ENCODE measurements at places on chromosomes 7 and 10.

DNA sequence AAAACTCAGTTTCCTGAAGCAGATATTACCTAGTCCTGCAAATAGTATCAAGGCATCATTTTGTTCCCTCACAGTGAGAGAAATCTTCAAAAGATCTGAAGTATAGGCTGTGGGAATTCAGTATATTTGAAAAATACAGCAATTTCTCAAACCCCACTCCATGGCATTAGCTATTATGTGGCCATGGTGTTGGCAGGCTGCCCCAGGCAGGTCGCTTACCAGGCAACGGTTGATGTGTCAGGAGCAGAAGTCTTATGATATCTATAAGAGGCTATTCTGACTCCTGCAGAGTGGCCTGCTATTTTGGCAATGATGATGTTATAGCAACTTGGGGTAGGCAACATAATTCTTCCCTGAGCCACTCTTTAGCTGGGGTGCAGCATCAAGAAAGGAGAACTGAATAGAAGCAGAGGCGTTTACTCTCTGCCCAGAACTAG lies 187.9 kb downstream of the PLXDC2 start:
- no peak for DNase-seq

DNA sequence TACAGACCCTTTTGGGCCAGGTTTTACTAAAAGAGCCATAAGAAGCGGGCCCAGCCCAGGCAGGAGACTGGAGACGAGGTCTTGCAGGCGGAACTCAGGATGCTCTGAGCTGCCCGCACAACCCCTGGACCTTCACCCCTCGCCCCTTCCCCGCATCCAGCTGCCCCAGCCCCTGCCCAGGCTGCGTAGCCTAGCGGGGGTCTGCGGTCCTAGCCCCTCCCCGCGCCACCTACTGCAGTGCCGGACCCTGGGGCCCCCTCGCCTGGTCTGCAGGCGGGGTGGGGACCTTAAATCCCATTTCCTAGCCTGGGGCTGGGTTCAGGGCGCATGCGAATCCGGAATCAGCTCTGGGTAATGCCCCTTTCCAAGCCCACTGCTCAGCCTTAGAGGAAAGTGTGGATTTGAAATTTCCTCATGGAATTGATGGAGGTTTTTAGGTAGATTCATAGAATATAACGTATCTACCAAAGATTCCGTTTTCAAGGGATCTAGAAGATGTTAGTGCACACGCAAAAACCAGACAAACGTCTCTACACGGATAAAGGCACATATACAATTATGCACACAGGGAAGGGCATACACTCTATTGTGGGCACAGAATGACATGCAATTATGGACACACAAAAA lies 546 bp upstream of the HOXA3 start:
- DNase-seq = no peak

DNA sequence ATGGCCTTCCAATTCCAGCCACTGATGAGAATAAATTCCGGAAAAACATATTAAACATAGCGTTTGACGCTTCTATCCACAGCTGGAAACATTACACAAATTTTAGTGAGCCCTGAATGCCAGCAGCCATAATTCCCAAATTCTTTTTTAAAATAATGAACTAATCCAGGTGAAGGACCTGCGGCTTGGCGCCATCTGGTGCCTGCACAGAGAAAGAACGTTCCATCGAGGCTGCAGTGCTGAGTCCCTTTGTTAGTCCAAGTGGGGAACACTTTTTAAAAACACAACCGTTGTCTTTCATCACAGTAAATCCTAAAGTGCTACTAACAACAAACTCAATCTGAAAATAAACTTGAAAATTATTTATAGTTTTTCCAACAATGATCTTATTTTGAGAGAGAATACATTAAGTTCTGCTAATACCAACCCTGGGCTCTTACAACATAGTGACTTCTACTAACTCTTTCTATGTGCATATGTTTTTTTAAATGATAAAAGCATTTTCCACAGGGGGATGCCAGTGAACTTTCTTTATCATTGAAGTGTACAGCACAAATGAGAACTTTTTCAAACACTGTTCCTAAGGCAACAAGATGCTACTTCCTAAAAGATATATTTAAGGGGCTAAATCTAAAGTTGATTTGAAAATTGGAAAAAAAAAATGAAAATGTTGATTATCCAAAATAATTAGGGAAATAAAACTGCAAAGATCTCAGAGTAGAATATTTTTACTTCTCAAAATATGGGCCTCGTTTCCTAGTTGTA lies 166.9 kb upstream of the RNF32 start:
- DNase-seq = peak; percentile 40

GRCh38 chr7:153152801-153153422 lies 393.4 kb downstream of the ACTR3B start:
- no peak for DNase-seq

- no peak for DNase-seq
Observed at GRCh38 chr10:24899571-24899970, 52.8 kb downstream of the PRTFDC1 start.

DNA sequence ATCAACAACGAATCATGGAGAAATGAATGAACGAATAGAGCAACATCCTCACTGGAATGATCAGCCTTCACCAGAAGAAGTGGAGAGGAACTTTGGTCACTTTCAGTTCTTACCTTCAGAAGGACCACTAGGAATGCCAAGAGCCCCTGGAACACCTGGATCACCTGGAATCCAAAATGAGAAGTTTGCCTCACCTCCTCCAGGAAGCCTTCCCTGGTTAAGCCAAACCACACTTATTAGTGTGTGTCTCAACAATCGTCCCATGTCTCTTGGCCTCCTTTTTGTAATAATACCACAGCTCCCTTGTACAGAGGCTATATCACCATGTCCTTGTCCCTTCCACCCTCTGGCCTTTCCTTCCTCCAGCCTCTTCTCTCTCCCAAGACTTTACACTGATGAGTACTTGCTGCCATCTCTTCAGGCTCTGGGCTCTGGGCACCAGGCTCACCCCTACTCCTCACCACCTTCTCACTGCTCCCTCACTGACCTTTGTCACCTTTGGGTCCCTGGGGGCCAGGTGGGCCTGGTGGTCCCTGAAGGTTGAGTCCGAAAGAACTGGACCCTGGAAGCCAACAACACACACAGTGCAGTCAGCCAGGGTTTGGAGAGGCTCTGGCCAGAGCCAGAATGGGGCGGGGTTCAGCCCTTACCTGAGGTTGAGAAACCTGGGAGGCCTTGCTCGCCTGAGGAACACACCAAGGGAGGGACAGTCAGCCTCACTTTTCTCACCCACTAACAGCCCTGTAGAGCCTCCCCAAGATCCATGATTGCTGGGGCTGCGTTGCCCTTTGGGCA lies 46.5 kb downstream of the COL17A1 start:
- DNase-seq = no peak

DNA sequence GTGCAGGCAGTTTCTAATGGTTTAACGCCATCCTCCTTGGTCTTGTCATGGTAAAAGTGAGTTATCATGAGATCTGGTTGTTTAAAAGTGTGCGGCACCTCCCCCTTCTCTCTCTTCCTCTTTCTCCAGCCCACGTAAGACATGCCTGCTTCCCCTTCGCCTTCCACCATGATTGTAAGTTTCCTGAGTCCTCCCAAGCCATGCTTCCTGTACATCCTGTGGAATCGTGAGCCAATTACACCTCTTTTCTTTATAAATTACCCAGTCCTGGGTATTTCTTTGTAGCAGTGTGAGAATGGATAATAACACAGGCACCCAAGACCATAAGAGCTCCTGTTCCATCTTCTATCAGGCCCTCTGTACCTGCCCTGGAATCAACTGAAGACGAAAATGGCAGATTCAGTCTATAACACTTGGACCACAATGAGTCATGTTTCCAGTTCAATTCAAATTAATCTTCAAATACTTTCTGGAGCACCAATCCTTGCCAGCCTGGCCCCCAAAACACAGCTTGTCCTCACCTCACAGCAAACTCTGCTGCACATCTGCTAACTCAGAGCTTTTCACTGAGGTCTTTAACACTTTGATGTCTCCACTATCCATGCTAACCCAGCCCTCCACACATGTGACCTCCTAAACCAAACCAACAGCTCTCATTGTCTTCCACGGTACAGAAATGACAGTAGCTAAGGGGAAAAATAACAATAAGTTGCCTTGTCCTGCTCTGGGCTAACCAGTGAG lies 73.2 kb downstream of the SFMBT2 start:
- no peak for DNase-seq

- DNase-seq = no peak
Observed at GRCh38 chr7:27161721-27162560, 3.4 kb downstream of the HOXA9 start.

GRCh38 chr7:5696346-5697110 lies 84.9 kb downstream of the RNF216 start:
- DNase-seq = peak; percentile 55

- DNase-seq = no peak
Observed at GRCh38 chr10:43448742-43449141, 11.8 kb downstream of the ZNF487 start.

DNA sequence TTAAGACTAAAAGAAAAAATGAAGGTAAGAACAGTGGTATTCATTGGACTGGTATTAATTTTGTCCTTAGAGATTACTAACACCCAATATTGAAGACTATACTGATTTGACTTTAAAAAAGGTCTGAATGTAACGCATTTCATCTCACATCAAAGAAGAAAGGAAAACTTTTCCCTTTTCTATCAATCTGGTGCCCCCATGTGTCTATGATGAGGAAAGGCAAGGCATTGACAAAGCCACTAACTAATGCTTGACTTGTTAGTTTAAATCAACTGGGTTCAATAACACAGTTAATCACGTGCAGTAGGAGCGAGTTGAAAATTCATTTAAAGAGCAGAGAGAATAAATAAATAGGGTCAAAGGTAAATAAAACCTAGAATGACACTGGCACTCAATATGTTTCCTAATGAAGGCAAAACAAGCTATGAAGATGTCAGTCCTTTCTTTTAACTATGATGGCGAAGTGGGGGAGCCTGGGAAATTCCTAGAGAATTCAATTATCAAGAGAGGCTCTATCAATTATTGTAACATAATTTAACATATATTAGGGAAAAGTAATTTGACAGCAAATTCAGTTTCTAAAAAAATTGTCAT lies 180.9 kb downstream of the ANK3 start:
- DNase-seq = no peak

GRCh38 chr10:43108951-43109350 lies 29.3 kb upstream of the CSGALNACT2 start:
- DNase-seq = no peak

GRCh38 chr7:149422914-149423301 lies 38.0 kb downstream of the ZNF777 start:
- no peak for DNase-seq

Measured in lung (tissue), 17 donors.